ENCODE measurements at places on chromosomes 16 and 17.

- no peak for DNase-seq
These were observed 526 bp downstream of the MOSMO start for GRCh38 chr16:22008215-22009059.

DNA sequence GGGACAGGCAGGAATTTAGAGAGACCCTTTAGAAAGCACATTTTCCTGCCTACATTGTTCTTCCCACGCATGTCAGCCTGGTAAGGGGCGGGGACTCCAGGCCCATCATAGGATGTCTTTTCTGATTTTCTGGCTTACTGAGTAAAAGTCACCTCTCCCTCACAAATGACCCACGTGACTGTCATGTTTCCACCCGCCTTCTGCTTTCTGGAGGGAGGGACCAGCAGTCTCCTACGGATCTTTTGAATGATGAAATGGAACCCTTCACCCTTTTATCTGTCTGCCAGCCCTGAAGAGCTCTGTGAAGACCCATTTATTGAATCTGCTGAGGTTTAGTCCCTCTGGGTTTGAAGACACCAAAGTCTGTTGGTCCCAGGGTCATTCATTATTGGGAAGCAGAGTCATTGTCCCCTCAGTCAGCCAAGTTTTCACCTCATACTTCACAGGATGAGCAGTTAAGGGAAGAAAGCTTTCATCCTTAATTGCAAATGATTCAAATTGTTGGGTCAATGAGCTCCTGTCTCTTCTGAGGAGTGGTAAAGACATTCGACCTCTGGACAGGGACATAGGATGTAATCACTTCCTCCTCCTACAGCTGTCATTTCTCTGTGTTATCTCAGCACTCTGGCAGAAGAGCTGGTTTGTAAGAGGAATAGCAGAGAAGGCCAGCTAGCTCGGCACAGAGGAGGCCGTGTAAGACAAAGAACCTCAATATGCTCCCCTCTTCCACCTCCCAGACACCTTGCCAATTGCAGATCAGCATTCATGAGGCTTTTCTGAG, 446.1 kb downstream of the HS3ST3B1 start:
- DNase-seq = no peak

- DNase-seq = peak; percentile 21
These were observed 21.8 kb downstream of the CEP131 start for GRCh38 chr17:81200695-81201580.

GRCh38 chr17:57370037-57370581, 113.8 kb downstream of the MSI2 start:
- DNase-seq = no peak

GRCh38 chr16:64470916-64471315, 650.9 kb downstream of the CDH11 start:
- DNase-seq = no peak

GRCh38 chr16:31710880-31711279, 162.7 kb upstream of the ZNF267 start:
- no peak for DNase-seq

GRCh38 chr16:67017810-67018488, 11.0 kb upstream of the CBFB start:
- peak; percentile 68 for DNase-seq

- no peak for DNase-seq
These were observed 19.9 kb downstream of the CES1 start for GRCh38 chr16:55812951-55813350.
